ENCODE measurements at places on chromosomes 13 and 19.

DNA sequence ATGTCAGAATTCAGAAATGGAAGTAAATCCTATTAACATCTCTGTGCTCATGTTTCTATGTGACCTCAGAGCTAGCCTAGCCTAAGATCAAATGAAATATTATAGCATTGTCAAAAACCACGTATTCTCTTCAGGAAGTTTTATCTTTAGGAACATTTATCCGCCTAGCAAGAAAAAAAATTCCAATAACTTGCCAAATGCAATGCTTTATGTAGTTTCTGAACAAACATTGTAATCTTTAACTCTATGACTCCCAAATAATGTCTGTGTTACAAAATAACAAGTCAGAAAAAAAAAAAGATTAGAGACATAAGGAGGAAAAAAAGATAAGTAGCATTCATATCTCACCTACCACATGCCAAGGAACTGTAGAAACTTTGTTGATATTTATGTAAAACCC lies 18.4 kb upstream of the IPO5 start:
- no peak for DNase-seq

GRCh38 chr19:17337675-17338432 lies 501 bp downstream of the GTPBP3 start:
- DNase-seq: peak; percentile 43

GRCh38 chr13:49098771-49099512 lies 121.2 kb upstream of the MLNR start:
- peak; percentile 15 for DNase-seq

- DNase-seq: no peak
Measured at GRCh38 chr13:92768602-92769001, 458.0 kb upstream of the GPC6 start.

DNA sequence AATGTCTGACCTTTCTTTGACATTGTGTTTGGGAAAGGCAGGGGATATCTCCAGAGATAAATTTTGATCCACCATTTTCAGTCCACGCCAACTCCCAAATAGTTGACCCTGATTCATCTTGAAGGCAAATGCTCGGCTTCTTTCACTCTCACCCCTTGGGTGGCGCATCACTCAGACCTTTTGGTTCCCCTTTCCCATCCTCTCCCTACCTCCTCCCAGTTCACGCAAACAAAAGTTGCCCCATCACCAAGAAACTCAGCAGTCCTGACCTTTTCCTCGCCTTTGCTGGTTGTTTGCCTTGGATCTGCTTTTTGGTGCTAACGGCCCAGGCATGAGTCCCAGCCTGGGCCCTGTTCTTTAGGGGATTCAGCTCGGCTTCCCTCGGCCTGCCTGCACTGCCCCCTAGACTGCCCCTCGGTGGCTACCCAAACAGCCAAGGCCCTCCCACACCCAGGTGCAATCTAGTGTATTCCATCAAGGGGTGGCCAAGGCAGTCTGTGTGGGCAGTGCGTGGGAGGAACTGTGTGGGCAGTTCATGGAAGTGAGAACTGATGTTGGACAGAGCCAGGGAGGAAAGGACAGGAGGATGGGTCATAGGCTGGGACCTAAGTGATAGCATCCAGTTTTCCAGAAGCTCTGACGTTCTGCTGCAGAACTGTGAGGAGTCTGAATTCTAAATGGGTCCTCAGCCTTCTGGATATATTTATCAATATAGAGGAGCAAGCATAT lies 255.7 kb downstream of the DLEU7 start:
- no peak for DNase-seq

DNA sequence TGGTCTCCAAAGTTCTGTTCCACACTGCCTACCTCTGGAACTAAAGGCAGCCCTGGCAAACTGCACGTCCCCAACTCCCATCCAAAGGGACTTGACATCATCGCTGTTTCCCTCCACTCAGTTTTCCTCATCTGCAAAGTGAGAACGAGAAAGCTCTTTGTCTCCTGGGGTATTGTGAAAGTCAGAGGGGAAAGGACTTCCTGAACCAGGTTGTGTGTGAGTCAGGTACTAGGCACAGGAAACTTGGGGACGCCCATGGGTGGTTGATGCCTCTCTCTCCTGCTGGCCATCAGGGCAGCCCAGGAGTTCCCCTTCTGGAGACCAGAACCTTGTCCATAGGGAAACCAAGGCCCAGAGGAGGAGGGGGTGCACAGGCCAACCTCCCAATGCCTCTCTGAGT lies 4.7 kb downstream of the CRLF1 start:
- DNase-seq: no peak

DNA sequence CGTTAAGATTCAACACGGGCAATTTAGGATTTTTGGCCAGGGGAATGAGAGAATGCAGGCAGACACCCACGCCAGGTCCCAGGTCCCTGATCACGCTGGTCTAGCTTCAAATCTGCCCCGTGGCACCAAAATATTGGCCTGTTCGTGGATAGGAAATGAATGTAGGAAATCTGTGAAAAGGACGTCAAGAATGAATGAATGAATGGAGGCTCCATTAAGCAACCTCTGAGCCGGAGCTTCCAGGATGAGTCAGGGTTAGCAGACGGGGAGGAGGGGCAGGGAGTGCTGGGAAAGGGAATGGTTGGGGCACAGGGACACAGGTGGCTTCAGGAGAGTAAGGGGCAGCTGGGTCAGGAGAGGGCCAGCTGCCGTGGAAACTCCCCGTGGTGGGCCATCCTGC lies 4.2 kb downstream of the SULT2B1 start:
- DNase-seq: peak; percentile 80

GRCh38 chr19:2721570-2722540 lies 683 bp upstream of the DIRAS1 start:
- DNase-seq: no peak

Measured in Caco-2 (cell line).